ENCODE measurements at places on chromosomes 2 and 18. TPM values are rescaled to one million over a fixed set of nuclear protein-coding genes. Genes with fewer than 3 reads are reported as not detected.

GRCh38 chr18:12377556-12378197 lies 650 bp upstream of the AFG3L2 start:
- DNase-seq = no peak

GRCh38 chr18:79640064-79640672 lies 39.4 kb upstream of the CTDP1 start:
- no peak for DNase-seq

DNA sequence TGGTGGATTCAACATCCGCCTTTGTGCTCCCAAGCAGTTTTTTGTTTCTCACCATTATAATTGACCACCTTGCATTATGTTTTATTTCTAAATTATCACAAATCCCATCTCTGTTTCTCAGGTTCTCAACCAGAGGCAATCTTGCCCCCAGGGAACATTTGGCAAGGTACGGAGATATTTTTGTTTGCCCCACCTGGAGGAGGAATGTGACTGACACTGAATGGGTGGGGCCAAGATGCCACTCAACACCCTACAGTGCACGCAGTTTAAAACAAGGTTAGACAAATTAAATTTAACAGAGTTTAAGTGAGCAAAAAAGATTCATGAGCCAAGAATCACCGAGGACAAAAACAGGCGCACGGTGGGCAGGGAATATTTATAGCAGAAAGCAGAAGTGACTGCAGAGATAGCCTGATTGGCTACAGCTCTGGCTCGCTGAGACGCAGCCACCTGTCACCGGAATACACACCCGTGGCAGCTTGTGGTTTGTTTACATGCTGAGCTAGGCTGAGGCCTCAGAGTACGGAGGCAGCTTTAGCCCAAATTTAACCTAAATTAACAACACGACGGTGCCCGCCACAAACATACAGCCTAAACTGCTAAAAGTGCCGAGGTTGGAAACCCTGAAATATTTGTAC lies 150.0 kb upstream of the ALKAL2 start:
- no peak for DNase-seq

DNA sequence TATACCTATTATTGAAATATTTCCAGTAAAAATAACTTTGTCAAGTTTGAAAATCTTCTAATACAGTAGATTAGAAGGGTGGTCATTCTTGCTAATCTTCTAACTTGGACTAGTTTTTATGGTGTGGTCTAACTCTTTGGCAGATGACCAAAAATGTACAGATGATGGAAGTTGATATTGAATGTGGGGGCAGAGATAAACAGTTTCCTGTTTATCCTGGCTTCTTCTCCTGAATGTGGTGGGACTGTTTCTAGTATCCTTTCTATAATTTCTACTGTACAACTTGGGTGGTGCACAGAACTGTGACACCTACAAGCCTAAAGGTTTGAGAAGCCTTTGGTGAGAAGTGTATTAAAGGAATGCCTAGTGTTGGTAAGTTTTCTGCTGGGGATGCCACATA lies 178.7 kb downstream of the PDE11A start:
- DNase-seq = no peak

DNA sequence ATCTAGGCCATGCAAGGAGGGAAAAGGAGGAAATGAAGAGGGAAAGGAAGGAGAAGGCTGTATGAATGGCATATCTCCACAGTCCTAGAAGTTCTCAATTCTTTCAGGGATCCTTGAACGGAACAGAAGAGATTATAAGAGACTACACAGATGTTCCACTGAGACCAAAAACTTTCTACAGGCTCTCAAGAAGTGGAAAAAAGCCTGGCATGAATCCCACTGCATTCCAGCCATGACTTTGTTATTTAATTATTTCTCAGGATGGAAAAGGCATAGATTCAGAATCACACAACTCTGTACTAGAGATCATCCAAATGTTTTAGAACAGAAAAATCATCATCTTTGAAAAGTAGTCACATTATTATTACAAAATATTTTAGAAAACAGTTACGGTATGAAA lies 131.7 kb upstream of the CDH20 start:
- DNase-seq = no peak

The HNMT gene
- total RNA-seq = 13.4 TPM

The MC2R gene
- total RNA-seq = not detected

The GALR1 gene
- not detected for total RNA-seq

Data from endothelial cell of umbilical vein (primary cell).